ENCODE measurements at places on chromosomes 1 and 21.

GRCh38 chr1:241608379-241609033 lies 31.7 kb downstream of the CHML start:
- no peak for DNase-seq

DNA sequence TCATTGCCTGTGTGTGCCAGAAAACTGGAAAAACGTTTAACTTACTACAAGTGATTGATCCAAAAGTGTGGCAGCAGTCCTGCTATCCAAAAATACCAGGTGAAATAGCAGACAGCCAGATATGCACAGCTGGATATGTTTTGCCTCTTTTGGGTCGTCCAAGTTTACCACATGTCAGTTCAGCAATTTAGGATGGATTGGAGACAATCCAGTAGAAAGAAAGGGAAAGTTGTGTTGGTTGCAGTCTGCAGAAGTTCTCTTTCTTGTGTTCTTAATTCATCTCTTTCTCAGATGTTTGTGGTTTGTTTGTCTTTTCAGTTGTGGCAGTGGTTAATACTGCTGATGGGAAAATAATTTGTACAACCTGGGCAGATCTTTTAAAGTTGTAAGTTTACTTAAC lies 645.0 kb downstream of the PTPRC start:
- DNase-seq, result no peak

- no peak for DNase-seq
These were observed 1.5 kb upstream of the C2CD4D start for GRCh38 chr1:151841141-151841540.

DNA sequence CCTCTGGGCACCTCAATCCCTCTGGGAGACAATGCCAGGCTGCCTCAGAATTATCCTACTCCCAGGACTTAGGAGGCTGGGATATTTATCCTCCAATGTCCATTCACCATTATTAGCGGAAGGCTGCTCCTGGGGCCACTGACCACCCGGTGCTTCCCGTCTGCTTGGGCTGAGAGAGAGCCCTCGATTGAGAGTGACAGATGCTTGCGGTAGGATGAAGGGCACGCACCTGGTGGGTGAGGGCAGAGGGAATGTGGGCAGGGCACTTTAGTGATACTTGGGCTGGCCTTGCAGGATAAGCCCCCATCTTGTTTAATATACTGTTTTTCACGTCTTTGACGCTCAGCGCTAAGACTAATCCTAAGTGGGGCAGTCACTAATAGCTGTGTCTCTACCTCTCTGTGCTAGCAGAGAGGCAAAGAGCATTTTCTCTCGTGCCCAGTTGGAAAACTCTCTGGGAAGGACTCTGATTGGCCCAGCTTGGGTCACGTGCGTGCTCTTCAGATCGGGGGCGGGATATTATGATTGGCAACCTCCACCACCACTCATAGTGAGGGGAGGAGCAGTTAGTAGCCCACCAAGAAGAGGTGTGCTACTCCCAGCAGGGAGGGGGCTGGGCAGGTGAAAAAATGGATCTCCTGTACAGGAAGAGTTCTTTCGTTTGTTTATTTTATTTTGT lies 10.6 kb upstream of the PARS2 start:
- no peak for DNase-seq

DNA sequence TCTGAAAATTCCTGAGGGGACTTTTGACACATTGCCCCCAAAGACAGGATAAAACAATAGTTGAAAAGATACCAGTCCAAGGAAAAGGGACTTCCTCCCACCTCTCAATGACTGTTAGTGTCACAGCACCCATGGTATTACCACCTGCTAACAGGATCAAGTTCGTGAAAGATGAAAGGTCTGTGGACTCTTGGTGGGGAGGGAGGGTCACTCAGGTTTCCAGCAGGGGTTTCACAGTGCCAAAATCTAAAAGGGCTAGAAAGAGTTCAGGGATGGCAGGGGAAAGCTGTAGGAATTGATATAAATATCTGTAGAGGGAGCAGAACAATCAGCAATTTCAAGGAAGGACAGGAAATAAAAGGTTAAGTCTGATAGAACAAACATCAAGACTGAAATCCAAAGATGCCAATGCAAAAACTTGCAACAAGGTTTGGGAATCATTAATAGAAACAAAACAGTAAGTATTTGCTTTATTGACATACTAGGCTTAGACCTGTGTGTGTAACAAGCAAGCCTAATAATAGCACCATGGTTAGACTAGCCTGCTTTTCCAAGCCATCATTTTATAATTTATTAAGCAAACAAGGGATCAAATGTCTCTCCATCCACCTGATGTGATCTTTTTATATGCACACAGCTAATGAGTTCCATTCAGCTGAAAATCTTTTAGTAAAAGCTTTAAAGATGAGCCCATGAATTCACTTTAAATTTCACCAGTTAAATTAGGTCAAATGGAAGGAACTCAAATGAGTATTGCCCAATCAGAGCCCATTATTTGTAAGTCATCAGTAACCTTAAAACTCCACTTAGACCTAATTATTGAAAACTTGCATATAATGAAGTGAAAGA lies 3.7 kb downstream of the MCL1 start:
- DNase-seq, result no peak

- no peak for DNase-seq
These were observed 300.7 kb upstream of the SPAG17 start for GRCh38 chr1:118485757-118486156.

GRCh38 chr1:30677471-30677870 lies 45.9 kb downstream of the MATN1 start:
- no peak for DNase-seq

DNA sequence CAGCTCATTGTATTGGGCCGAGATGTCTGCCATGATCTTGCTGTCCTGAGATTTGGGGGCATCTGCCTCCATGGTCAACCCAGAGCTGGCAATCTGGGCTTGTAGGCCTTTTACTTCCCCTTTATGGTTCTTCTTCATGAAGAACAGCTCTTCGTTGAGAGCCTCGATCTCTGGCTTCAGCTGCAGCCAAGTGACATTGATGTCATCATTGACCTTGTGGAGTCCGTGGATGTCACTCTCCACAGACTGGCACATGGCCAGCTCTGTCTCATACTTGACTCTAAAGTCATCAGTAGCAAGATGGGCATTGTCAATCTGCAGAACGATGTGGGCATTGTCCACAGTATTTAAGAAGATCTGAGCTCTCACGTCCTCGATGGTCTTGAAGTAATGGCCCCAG lies 29.2 kb downstream of the RAP1A start:
- no peak for DNase-seq

DNA sequence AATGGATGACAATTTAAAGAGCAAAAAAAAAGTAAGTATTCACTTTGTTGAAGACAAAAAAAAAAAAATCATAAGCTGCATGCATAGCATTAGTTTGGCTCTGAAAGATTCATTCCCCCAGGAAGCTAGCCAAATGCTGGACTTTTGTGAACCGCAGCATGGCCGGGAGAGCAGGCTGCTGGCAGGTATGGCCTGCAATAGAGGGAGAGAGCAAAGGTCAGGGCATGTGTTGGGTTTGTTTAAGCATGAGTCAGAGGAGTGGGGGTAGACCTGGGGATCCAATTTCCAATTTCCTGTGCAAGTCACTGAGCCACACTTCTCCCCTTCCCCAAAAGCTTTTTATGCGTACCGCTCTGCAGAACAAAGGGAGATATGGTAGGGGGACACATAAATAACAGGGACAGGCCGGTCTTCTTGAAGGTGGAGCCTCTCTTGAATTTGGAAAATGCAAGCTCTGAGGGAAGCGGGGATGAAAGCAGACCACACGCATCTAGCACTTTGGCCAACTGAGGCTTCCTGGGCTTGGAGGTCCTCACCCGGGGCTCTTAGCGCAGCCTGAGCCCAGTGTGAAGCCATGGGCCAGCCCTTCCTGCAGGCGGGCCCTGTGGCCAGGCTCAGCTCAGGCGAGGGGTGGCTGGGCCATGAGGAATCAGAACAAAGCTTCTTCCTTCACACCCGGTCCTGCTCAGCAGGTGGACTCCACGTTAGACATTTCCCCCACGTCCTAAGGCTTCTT lies 171.1 kb downstream of the TOMM20 start:
- DNase-seq, result no peak

DNA sequence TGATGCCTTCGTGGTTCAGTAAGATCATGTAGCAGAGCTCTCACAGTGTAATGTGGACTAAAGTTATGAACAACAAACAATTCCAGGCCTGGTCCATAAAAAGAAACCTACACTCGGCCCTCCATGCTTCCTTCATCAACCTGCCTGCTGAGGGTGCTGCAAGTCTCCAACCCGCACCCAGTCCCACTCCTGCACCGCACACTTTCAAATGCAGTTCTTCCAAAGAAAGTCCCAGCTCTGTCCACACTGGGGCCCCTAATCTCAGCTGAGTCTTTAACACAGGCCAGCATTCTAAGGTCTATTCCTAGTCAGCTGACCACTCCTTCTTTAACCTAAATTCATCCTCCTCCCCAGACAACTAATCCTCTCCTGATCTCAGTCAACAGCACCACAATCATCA lies 71.5 kb upstream of the NR5A2 start:
- no peak for DNase-seq

DNA sequence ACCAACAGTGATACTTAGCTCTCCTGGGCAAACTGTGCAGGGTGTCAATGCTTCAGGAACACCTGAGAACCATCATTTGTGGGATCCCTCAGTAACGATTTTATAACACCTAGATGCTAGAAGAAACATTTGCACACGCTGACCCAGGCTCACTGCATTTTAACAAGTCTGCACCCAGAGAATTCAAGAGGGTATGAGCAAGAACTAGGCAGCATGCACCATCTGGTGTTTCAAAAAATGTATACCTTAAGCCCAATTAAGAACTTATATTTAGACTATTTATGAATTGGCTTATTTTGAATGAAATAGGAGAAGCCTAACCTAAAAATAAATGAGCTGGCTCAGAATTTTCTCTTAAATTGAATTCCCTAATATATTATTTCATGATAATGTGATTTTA lies 400.5 kb downstream of the GPATCH2 start:
- no peak for DNase-seq

DNA sequence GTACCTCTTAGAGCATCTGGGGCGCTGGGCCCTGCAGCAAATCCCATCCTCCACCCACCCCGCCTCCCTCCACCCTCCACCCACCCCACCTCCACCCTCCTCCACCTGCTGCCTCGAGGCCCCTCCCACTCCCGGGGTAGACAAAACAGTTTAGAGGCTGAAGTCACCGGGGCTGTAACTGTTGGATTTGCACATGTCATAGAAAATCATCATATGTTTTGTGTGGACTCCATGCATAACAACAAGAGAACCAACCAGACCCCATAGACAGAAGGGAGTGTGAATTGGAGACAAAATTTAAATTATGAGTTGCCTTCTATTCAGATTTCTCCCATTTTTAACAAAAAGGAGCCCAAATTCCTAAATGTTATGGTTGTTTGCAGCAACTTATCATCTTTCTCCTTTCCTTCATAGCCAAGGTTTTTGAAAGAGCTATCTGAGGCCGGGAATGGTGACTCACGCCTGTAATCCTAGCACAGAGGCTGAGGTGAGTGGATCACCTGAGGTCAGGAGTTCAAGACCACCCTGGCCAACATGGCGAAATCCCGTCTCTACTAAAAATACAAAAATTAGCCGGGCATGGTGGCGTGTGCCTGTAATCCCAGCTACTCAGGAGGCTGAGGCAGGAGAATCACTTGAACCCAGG lies 28.2 kb upstream of the LGALS8 start:
- DNase-seq, result no peak
